ENCODE measurements at places on chromosomes 16 and 17.

GRCh38 chr16:86831366-86831765 is 253.0 kb downstream of the FOXL1 start:
- DNase-seq, result no peak

- DNase-seq, result no peak
Observed at GRCh38 chr17:2511138-2511461, 588 bp downstream of the METTL16 start.

DNA sequence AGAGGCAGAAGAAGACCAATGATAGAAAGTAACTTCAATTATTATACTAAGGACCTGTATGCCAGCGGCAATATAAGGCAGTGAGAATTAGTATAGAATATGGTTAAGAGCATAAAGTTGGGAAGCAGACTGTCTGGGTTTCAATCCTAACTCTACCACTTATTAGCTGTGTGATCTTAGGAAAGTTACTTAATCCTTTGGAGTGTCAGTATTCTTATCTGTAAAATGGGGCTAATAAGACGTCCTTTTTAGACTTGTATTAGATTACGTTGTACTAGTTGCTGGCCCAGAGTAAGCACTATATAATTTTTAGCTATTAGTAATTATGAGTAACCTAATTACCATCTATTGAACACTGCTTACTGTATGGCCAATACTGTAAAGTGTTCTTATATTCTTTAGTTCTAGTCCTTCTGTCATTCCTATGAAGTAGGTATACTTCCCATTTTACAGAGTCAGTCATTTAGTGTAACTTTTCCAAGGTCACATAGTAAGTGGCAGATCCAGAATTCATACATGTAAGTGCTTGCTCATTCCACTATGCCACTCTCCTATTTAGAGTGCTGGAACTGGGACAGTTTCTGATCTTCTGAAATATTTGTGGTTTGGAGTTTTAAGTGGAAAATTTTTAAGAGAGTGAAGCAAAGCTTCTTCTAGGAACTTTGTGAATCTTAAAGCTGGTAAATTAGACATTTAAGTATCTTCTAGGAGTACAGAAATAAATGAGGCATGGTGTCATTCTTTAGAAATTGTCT is 22.5 kb downstream of the HEATR9 start:
- no peak for DNase-seq

GRCh38 chr17:62086737-62087136 is 21.7 kb upstream of the MED13 start:
- DNase-seq, result no peak

- no peak for DNase-seq
Observed at GRCh38 chr17:39688475-39688835, 598 bp upstream of the PGAP3 start.

DNA sequence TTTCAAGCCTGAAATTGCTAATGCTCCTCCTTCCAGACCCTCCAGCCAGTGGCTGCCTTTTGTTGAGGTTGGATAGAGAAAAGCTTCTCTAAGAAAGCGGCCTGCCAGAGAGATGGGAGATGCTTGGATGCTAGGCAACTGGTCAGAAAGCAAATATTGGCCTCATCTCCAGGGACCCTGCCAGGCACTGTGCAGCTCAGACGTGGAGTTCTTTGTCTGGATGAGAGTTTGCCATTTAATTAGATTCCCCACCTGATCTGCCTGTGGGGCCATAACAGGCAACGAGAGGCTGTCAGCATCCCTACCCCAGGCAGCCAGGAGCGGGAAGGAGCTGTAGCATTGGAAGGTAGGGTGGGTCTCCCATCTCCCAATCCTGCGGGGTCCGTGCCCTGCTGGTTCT is 52.7 kb downstream of the ASIC2 start:
- DNase-seq, result no peak

DNA sequence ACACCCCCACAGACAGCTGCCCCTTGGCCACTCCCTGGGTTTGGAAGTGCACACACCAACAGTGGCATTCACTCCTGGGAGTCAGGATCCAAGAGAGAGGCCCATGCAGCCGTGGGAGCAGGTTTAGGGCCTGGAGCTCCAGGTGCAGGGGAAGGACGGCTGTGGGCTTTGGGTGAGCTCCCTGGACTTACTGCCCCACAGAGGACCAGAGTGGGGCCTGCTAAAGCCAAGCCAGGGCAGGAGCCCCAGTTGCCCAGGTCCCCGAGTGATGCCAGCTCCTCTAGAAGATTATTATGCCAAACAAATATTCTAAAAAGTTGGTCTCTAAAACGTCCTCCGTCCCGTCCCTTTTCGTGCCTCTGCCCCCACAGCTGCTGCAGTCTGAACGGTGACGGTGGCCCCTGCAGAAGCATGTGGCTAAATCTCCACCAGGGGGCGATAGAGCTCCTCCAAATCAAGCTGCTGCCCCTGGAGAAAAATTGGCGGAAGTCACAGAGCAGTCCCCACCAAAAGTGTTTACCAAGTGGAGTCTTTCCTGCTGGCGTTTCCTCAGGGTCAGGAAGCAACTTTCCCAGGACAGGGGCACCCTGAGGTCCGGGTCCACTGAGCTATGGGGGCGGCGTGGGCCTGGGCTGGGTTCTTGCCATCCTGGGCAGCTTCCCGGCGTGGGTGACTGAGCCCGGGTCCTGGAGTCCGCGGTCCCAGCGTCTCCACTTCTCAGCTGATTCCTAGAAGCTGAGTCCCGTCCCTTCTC is 4.2 kb downstream of the ARMC7 start:
- DNase-seq, result peak; percentile 90

DNA sequence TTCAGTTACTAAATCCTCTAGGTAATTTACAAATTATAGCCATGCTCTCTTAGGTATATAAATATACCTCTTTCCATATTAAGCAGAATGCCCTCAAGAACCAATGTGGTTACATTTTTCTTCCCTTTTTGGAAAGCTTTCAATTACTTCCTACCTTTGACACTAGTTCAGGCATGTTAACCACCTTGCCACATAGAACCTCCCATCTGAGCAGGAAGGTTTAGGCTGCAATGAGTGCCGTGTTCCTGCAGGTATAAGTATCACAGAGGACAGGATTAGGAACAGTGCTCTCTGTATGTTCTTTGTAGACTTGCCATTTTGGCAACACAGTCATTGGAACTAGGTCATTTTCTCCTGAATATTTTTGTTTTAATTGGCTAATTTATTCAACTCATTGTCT is 20.1 kb downstream of the KRT25 start:
- no peak for DNase-seq

- DNase-seq, result no peak
Observed at GRCh38 chr17:7887038-7887481, 1.5 kb upstream of the CHD3 start.

DNA sequence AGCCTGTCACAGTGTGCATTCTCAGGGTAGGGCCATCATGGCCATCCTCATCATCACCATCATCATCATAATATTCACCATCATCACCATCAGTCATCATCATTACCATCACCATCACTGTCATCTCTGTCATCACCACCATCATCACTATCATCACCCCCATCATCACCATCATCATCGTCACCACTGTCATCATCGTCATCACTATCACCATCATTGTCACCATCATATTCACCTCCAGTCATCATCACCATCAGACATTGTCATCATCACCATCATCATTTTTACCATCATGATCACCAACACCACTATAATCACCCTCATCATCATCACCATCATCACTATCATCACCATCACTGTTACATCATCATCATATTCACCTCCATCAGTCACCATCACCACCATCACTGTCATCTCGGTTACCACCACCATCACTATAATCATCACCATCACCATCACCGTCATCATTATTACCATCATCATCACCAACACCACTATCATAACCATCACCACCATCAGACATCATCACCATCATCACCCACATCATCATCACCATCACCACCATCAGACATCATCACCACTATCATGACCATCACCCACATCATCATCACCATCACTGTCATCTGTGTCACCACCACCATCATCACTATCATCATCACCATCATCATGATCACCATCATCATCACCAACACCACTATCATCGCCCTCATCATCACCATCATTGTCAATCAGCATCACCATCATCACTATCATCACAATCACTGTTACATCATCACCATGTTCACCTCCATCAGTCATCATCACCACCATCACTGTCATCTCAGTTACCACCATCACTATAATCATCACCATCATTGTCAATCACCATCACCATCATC is 8.5 kb downstream of the RPH3AL start:
- DNase-seq, result no peak

GRCh38 chr17:32227910-32228309 is 37.7 kb upstream of the RHBDL3 start:
- no peak for DNase-seq

GRCh38 chr16:270381-271255 is 5.1 kb downstream of the RGS11 start:
- DNase-seq, result no peak

GRCh38 chr17:41914358-41914766 is 4.4 kb downstream of the ACLY start:
- DNase-seq, result no peak

GRCh38 chr16:85524630-85525419 is 88.3 kb upstream of the GSE1 start:
- no peak for DNase-seq
